ENCODE measurements at places on chromosomes 13 and 19.

DNA sequence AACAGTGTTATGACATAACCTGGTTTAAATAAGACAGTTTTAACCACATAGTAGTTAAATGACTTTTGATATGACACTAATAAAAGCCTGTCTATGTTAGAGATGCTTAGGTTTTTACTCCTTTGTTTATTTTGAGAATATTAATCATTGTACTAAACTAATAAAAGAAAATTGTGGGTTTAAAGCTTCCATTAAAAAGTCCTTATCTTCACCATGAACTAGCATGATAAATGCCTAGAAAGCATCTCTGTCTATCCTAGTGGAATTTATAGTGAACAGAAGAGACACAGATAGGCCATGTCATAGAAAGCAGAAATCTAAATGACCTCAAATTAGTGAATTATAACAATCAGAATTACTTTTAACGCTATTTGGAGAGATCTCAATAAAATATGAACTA lies 255.2 kb downstream of the PCDH9 start:
- no peak for DNase-seq

DNA sequence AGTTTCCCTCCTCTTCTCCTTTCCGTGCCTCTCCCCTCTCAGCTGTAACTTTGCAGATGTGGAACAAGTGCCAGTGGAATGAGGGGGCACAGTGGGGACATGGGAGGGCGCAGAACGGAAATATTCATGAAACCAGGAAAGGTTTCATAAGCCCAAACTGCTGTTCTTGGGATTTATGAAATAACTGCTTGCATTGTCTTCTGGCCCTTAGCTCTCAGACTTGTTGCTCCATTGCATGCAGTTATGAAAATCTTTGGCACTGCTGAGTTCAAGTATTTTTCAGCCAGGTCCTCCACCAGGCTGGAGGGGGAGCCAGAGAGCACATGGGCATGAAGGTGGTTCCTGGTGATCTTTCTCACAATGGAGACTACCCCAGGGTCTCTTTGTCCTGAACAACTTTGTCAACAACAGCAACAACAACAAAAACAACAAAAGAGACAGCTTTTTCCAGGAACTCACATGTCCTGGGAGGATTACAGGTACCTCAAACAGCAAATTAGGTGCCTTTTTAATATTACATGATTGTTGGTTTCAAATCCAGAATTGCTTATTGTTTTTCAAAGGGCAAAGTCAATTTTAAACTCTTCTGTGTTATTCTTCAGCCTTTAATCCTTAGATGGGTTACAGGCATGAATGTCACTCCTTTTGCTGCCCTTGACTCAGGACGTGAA lies 1.5 kb downstream of the RGCC start:
- DNase-seq = peak; percentile 87

- DNase-seq = no peak
These were observed at the start of gene DLL3 for GRCh38 chr19:39498798-39499642. DLL3 (plus strand) TSS chr19:39498947; CDS start chr19:39498975, 28 bp downstream.

GRCh38 chr13:62250501-62251201 lies 835.0 kb upstream of the PCDH20 start:
- no peak for DNase-seq

DNA sequence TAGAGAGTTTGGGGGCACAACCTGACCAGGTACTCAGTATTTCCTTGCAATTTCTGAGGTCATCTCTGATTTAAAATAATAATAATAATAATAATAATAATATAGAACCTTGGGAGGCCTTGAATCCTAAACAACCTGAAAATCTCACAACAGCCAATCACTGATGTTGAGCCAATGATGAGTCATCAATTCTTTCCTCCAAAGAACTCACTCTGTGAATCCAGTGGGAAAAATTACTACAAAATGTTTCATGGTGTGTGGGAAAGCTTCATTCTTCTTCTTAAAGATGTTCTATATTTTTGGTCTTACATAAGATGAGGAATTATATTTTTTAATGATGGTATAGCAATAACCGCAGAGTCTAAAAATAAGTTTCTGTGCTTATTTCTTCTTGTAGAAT lies 594.6 kb downstream of the EFNB2 start:
- no peak for DNase-seq

DNA sequence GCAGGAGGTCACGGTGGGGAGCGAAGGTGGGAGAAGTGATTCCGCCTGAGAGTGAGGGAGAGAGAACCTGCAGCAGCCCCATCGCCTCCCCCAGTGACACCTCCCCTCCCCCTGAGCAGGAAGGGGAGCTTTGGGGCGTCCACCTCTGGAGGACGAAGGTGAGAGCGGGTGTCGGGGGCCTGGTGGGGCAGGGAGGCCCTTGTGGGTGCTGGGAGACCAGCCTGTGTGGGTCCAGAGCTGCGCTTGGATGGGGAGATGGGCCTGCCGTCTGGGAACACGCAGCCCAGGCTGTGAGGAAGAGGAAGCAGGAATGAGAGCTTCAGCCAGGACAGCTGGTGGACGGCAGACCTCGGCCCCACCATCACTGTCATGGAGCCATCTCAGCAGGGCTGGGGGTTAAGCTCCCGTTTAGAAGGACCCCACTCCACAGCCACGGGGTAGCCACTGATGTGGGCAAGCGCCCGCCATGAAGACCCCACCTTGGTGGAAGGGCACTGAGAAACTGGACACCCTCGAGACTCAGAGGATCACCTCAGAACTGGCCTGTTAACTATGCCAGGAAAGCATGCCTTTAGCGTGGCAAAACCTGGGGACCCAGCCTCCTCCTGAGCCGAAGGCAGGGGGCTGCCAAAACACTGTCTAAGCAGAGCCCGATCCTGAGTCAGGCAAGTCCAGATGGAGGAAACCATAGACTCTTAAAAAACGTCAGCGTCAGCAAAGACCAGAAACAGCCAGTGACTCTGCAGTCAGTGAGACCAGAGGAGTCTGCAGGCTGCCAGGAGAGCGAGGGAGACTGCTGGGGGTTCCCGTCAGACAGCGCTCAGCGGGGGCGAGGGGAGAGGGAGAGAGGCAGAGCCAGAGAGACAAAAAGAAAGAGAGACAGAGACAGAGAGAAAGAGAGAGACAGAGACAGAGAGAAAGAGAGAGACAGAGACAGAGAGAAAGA lies 6.4 kb upstream of the PROZ start:
- DNase-seq = peak; percentile 40

GRCh38 chr19:19155495-19156219 lies 14.4 kb downstream of the MEF2B start:
- DNase-seq = no peak

DNA sequence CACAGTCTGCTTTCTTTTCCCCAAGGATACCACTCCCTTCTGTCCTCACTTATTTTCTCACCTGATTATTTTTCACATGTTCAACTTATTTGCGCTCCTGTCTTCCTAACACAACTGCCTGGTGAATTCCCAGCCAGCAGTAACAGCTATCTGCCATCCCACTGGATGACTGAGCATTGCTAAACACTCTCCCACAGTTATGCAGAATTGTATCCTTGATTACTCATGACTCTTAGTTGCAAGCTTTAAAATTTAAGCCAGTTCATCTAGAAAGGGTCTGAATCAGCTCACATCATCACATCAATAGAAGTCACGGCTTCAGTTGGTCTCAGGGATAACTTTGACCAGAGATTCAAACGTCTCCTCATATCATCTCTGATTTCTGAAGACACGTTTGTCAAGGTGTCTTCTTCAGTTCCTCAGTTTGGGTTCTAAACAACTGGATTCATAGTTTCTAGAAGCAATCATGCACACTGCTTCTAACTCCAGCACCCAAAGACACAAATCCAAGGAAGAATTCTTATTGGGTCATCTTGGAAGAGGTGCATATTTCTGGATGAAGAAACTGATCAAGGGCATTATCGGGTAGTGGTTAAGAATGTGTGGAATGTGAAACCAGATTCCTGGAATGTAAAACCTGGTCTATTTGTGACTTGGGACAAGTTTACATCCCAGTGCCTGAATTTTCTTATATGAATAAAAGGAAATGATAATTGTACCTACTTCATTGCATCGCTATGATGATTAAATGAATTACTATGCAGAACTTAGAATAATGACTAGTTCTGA lies 13.9 kb upstream of the DACH1 start:
- DNase-seq = no peak

DNA sequence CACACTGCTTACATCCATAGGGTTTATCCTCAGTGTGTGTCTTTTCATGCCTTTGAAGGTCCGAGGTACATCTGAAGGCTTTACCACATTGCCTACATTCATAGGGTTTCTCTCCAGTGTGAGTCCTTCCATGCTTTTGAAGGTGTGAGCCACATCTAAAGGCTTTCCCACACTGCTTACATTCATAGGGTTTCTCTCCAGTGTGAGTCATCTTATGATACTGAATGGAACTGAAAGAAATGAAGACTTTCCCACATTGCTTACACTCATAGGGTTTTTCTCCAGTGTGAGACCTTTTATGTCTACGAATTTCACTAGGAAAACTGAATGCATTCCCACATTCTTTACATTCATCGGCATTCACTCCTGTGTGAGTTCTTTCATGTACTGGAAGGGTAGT lies 7.1 kb downstream of the ZNF20 start:
- no peak for DNase-seq

DNA sequence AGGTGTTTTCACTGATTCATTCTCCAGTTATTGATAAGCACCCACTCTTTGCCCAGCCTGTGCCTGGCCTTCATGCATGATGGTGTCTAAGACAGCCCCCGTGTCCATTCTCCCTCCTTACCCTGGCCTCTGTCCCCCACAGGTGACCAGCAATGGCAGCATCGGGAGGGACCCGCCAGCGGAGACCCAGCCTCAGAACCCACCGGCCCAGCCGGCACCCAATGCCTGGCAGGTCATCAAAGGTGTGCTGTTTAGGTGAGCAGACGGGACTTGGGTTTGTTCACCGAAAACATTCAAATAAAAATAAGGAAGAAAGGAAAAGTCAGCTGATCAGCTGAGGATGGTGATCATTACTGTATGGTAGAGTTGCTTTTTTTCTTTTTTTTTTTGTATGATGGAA lies 6.6 kb downstream of the CLPTM1 start:
- no peak for DNase-seq

Data from inflammatory macrophage treated with lipopolysaccharide for 4 hours (primary cell).